ENCODE measurements at places on chromosomes 1 and 21. TPM values are rescaled to one million over a fixed set of nuclear protein-coding genes. Genes with fewer than 3 reads are reported as not detected.

Gene CRABP2
- total RNA-seq = 0.36 TPM

Gene PTAFR
- 0.36 TPM for total RNA-seq

Gene LYST
- total RNA-seq = 366 TPM

Gene USH2A
- 3.2 TPM for total RNA-seq

Gene MAEL
- total RNA-seq = not detected

Gene SEMA4A
- 1.1 TPM for total RNA-seq

Gene CEP350
- 81.6 TPM for total RNA-seq

Gene PLA2G4A
- 28.9 TPM for total RNA-seq

Gene LCE1D
- total RNA-seq = not detected

Gene TAS1R1
- total RNA-seq = not detected

Gene SH2D5
- total RNA-seq = 0.36 TPM

Gene PDPN
- total RNA-seq = not detected

Gene OR2L3
- total RNA-seq = not detected

Gene KLHDC8A
- under 0.01 TPM for total RNA-seq

Gene OR6K3
- total RNA-seq = not detected
